NCI-H2081 treated with DMSO at 0.1 percent for 48 hours (cell line): ENCODE measurements at places on chromosomes 2 and 18.

DNA sequence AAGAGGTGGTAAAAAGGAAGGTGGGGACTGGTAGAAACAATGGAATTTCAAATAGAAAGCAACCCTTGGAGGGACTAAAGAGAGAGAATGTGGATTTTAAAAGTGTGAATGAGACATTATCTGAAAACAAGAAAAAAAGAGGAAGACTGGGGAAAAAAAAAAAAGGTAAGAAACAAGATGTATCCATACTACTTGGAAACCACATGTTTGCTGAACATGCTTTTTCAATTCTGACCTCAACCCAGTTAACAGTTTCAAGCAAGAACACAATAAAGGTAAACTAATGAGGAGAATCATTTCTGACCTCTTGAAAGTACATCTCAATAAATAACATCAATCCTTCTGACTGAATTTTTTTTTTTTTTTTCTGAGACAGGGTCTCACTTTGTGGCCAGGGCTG, 2.6 kb downstream of the FARSB start:
- DNase-seq, result no peak

DNA sequence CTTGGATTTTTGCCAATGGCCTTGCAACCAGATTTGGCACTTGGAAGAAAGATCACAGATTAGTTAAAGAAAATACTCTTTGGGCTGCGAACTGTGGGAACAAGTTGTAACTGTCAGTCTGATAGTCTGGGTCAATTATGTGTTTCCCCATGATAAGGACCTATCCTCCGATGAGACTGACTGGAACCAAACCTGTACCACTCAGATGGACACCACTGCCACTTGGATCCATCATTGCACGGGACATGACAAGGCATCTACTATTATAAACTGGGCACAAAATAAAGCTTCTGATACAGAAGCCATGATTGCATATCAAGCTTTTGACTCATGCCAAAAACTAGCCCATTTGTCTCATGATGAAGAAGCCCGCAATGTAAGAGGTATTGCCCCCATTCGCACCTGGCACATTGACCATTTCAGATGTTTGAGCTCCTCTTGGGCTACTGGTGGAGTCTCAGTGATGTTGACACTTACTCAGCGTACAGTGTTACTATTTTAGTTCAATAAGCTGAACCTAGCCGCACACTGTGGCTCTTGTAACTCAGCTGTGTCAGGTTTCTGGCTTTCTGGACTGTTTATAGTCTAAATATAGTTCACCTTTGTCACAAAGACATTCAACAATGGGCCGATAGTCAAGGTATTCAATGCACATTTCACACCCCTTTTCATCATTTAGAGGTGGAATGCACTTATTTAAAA, 179.8 kb upstream of the RBBP8 start:
- no peak for DNase-seq

GRCh38 chr2:69353360-69353759, 33.7 kb downstream of the GFPT1 start:
- DNase-seq, result no peak

DNA sequence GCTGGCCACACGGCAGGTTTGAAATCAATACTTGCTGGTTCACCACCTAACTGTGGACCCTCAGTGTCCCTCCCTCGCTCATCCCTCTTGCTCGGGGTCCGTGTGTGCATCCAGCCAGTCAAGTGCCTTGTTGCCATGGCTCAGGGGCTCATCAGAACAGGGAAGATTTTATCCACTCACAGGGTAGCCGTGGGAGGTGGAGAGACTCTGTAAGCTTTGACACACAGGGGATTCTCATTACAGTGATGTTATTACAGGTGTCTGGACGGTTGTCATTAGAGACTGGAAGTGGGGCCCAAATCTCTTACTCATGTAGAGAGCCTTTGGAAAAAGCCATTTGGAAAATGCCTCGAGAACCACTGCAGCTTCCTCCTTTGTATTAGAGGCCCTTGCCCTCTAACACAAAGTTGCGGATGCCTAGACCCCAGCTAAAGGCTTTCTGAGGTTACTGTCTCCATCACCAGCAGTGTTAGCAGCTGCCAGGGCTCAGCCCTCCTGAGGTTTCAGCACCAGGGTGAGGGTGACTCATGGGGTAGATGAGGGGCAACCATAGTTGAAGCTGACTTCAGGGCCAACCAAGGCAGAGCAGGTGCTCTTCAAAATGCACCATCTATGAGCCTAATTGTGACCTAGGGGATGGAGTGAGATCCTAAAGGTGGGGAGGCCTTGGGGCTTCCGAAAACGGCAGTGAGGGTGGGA, 195.6 kb downstream of the CLIP4 start:
- no peak for DNase-seq

DNA sequence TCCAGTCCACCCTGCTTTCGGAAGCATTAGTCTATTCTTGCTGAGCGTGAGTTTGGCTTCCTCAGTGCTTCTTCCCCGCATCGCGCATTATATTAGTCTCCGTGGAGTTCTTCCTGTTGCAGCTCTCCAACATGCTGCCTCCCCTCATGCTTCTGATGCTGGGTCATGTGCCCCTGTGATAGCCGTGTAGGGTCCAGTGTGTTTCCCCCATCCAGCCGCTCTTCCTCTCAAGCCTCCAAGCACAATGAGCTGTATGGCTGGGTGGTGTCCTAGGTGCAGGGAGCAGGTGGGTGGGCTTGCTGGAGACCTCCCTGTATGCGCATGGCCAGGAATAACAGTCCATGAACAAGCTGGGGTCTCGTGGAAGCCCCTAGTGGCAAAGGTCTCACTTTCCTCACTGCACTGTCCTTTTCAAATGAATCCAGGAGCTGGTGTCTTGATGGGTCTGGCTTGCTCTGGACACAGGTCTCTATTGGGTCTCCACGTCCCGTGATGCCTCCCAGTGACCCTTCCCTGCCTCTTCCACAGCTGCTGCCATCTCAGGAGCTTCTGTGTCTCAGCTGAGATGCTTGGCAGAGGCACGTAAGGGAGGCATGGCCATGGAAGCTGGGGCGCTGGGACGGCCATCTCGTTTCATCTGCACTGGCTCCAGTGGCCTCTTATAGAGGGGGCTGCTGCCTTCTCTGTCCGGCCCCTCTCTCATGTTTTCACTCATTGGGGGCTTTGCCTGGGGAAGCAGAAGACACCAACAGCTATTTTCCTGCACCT, 54.8 kb upstream of the HDAC4 start:
- no peak for DNase-seq

- no peak for DNase-seq
Measured at GRCh38 chr2:189143925-189144324, 35.6 kb downstream of the COL5A2 start.

DNA sequence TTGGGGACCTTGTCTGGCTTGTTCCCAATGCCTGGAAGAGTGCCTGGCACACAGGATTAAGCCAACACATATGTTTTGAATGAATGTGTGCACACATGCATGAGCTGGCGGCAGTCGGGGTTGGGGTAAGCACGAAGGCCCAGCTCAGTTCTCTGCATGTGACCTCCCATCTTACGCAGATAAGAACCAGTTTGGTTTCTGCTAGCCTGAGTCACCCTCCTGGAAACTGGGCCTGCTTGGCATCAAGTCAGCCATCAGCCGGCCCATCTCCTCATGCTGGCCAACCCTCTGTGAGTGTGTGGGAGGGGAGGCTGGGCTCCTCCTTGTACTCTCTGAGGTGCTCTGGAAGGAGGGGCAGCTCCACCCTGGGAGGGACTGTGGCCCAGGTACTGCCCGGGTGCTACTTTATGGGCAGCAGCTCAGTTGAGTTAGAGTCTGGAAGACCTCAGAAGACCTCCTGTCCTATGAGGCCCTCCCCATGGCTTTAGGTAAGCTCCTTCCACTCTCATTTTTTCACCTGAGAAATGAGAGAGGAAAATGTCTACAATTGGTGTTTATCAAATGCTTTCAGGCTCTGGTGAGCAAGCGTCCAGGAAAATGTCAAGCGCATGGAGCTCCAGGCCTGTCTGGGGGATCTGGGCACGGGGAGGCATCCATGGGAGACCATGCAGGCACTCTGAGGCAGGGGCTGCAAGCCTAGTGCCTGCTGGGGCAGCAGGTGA, 9.7 kb upstream of the IL1RN start:
- no peak for DNase-seq

GRCh38 chr2:45750484-45750883, 99.0 kb downstream of the PRKCE start:
- DNase-seq, result no peak

- DNase-seq, result no peak
Measured at GRCh38 chr2:88737385-88737784, 45.9 kb downstream of the RPIA start.

DNA sequence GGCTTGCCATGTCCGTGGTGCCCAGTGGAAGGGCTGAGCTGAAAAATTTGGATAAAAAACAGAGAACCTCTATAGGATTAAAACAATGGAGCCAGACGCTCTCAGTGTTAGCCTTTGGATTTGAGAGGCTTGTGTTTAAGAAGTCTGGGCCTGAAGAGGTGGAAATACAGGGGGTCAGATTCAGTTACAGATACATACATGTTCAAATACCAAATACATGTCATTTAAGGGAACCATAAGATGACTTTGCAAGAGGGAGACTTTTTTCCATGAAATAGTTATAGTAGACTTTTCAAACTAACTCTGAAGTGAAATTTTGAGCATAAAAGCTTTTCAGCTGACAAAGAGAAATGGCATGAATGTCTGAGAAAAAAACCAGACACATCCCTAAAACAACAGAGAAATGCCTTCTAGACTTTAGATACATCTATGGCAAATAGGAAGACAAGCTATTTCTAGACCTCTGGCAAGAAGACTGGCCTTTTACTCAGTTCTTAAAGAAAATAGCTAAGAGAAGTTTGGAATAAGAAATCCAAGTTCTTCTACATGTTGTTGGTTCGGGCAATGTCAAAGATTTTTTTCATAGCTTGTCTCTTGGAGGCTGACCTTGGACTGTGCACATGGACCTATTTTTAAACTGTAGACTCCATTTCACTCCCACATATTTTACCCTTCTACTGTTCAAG, 112.9 kb downstream of the LTBP1 start:
- no peak for DNase-seq

DNA sequence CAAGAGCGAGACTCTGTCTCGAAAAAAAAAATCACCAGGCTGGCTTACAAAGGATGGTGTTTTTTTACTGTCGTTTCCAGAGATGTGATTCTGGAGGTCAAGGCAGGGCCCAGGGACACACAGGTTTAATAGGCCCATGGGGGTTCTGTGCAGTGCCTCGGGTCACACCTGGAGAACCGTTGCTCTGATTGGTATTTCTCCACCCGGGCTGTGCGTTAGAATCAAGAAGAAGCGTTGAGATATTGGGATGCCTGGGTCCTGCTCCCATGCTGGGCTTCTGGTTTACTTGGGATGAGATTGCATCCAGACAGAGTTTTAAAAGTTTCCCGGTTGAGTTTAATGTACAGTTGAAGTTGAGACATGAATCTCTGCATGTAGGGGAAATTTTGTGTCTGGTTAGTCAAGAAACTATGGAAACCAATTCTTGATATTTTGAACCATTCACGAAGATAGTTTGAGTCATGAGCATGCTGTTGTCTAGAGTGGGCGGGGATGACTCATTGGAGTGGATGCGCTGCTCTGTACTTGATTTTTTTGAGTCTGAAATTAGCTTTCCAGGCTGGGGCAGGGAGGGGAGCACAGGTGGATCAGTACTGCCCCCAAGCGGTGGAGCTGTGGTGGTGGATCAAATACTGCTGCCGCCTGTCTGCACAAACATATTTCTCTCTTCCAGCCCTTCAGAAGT, 50.1 kb downstream of the GREB1 start:
- DNase-seq, result no peak

GRCh38 chr2:55771612-55772011, 78.0 kb upstream of the PNPT1 start:
- DNase-seq, result no peak

DNA sequence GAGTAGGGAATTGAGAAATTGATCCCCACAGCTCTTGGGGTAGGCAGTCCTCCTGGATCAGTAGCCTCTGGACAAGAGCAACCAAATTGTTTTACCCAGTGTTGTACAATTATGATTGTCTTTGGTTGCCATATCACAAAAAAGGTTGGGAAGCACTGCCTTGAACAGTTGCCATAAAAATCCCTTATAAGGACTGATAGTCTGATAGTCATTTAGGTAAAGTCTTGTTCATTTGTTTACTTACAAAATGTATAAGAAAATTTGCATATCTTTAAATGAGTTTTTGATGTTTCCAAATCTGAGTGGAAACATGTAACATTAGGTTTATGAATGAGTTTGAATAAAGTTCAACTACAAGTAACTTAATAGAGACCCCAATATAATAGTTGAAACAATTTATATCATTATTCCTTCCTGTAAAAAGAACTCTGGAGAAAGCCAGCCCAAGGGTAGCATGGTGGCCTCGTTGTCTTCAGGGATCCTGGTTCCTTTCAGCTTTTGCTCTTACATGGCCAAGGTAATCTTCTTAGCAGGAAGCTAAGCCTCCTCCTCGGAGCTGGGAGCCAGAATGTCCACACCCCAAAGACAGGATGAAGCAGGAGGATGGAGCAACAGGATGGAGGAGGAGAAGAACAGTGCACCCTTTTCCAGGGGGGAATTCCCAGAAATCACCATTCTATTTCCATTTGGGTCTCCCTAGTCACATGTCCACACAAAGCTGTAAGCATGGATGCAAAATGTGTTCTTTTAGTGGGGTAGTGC, 35.7 kb upstream of the NEMP2 start:
- no peak for DNase-seq

GRCh38 chr2:181812106-181812743, 79.3 kb upstream of the ITPRID2 start:
- DNase-seq, result no peak

DNA sequence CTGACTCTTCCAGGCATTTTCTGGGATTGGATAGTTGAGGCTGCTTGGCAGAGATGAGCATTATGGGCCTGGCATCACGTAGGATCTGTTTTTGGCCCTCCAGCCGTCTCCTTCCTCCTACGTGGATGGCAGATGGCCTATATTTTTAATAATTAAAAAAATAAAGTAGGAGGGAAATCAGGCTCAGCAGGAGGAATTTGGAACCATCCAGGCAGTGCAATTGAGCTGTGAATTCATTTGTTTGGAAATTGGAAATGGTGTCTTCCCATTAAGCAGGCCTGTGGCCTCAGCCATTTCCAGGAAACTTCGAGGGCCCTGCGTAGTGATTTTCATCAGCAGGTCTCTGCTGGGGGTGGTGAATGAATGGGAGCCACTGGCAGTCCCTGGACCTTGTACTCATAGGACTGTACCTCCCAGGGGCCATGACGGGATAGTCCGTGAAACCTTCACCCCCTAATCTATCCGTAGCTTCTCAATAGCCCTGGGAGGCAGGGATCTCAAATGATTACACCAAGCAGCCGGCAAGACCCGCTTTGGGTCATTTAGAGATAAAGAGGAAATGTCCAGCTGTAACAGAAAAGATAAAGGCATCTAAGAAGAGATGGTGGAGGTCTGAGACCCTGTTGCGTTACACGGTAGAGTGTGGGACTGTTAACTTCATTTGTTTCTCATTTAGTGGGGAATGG, 73.1 kb upstream of the TNP1 start:
- no peak for DNase-seq

GRCh38 chr2:5074733-5075132, 617.5 kb upstream of the SOX11 start:
- no peak for DNase-seq

- DNase-seq, result no peak
Measured at GRCh38 chr2:71786291-71787107, 333.1 kb downstream of the DYSF start.
